ENCODE measurements at places on chromosomes 4 and X. TPM values are rescaled to one million over a fixed set of nuclear protein-coding genes. Genes with fewer than 3 reads are reported as not detected.

DNA sequence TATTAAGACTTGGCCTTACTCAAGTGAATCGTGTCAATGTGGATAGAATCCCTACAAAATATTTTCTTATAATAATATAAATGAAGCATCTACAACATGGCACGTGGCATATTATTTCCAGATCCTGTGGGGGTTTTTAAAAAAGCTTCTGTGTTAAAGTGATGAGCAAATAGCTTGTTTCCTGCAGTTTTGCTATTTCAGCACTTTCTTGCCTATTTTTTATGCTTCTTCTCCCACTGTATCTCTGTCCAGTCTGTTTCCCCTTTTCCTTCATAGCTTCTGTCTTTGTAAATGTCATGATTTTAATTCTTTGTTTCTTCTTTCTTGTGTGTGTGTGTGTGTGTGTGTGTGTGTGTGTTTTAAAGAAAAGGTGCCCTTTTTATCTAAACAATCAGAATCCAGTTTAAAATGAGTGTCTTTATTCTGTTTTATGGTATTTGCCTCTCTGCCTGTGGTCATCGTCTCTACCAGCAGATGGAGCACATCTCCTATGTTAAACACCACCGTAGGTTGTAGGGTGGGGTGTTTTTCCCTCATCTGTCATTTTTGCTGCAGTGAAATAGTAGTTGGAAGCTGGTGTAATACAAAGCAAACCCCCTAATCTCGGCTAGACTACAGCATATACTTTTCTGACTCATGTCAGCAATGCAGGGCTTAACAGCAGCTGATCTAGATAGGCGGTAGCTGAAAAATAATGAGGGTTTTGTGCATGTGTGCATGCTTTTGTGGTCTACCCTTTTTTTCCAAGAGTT lies 33.1 kb downstream of the FTHL17 start:
- H3K27me3 ChIP-seq = no peaks in the 10 kb centered on the region
- DNase-seq = peak; percentile 30
- H3K4me1 ChIP-seq = no peaks in the 10 kb centered on the region
- no peaks in the 10 kb centered on the region for H3K36me3 ChIP-seq

CAPN6 gene
- 2.4 TPM for total RNA-seq

DNA sequence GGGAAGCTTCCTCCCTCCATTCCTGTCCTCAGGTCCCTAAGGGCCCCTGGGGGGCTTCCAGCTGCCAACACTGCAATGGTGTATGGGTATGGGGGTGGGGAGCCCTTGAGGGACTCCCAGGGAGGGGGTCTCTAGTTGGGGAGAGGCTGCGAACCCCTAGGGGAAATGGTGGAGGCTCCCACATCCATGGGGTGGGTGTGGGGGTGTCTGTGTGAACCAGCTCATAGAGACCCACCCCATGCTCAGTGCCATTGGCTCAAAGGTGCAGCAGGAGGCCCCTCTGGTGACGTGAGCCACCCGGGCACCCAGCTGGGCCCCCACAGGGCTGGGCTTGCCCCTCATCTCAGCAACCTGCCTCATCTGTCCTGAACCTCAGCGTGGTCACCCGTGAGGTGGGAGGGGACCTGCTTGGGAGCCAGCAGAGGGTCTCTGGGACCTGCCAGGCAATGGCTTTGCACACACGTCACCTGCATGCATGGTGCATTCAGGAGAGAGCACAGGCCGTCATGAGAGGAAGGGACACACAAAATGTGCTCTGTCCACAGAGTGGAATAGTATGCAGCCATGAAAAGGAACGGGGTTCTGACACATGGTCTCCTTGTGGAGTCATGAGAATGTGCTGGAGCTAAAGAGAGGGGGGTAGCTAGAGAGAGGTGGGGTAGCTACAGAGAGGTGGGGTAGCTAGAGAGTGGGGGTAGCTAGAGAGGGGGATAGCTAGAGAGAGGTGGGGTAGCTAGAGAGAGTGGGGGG lies 22.7 kb upstream of the PLCXD1 start:
- no peaks in the 10 kb centered on the region for H3K4me1 ChIP-seq
- no peak overlapping the region for H3K4me3 ChIP-seq
- peak; percentile 9 for DNase-seq
- no peaks in the 10 kb centered on the region for H3K27me3 ChIP-seq
- no peak overlapping the region for H3K27ac ChIP-seq

DNA sequence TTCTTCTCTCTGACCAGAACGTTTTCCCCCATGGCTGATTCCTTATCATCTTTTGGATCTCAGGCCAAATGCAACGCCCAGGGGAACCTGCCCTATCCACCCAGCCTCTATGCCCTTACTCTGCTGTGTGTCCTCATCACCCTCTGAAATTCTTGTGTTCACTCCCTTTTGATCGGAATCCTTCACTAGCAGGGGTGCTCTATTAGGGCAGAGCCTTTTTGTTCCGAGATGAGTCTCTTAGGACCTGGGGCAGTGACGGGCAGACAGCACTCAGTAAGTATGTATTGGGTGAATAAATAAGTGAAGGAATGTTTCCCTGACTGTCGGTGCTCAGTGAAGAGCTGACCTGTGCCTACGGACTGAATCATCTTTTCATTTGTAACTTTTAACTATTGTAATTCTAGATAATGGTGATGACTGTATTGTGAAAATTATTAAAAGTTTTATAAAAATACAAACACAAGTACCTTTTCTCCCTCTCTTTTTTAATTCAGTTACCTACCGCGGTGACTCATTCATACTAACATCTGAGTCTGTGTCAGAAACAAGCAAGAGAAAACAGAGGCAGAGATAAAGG lies 4.8 kb upstream of the TENM3 start:
- no peaks in the 10 kb centered on the region for H3K4me1 ChIP-seq
- no peaks in the 10 kb centered on the region for H3K27me3 ChIP-seq
- H3K27ac ChIP-seq = no peak overlapping the region
- H3K36me3 ChIP-seq = no peaks in the 10 kb centered on the region

DNA sequence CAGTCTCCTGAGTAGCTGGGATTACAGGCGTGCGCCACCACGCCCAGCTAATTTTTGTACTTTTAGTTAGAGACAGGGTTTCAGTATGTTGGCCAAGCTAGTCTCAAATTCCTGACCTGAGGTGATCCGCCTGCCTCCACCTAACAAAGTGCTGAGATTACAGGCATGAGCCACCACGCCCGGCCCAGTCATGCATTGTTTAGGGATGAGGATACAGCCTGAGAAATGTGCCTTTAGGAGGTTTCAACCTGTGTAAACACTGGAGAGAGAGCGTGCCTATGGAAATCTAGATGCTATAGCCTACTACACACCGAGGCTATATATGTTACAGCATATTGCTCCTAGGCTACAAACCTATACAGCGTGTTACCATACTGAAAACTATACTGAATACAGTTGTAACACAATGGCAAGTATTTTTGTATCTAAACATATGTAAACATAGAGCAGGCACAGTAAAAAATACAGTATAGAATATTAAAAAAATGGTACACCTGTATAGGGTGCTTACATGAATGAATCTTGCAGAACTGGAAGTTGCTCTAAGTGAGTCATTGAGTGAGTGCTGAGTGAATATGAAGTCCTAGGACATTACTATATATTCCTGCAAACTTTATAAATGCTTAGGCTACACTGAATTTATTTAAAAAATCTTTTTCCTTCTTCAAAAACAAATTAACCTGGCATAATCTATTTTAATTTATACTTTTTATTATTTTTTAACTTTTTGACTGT lies 588.2 kb upstream of the ADGRL3 start:
- H3K27me3 ChIP-seq = no peaks in the 10 kb centered on the region
- no peaks in the 10 kb centered on the region for H3K36me3 ChIP-seq
- no peak overlapping the region for H3K27ac ChIP-seq
- H3K4me3 ChIP-seq = no peak overlapping the region
